ENCODE measurements at places on chromosomes 7 and 10.

GRCh38 chr10:28930514-28931495 is 253.5 kb downstream of the BAMBI start:
- DNase-seq: no peak

- DNase-seq: no peak
Measured at GRCh38 chr10:2885288-2886278, 181.8 kb upstream of the PFKP start.

DNA sequence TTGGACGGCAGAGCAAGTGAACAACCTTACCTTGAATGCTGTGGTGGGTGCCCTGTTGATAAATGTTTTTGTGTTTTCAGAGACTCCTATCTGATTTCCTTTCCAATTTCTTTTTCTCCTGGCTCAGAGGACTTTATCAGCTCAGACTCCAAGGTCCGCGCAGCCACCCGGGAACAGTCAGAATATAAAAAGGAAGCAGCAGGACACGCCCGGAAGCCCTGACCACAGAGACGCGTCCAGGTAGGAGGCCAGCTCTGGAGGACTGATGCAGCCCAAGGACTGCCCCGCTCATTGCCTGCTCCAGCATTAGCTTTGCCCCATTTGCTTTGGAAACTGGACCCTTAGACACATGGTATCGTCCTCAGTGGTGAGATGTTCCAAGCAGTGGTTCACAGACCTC is 61.3 kb downstream of the TACC2 start:
- no peak for DNase-seq

- DNase-seq: no peak
Measured at GRCh38 chr10:113572520-113573290, 19.9 kb downstream of the HABP2 start.

DNA sequence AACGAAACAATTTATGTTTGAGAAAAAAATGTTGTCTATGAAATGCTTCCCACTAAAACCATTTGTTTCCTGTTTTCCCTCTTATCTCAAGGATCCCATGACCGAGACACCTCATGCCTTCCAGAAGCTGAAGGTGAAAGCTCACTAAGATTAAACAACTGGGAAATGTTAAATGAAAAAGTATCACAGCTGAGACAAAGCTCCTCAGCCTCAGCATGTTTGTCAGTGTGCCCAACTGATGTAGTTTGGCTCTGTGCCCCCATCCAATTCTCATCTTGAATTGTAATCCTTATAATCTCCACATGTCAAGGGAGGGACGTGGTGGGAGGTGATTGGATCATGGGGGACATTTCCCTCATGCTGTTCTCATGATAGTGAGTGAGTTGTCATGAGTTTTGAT is 327.3 kb downstream of the HTR7 start:
- DNase-seq: no peak

- no peak for DNase-seq
Measured at GRCh38 chr10:86391236-86391840, 24.7 kb upstream of the GRID1 start.

- DNase-seq: no peak
Measured at GRCh38 chr7:129949292-129950133, 3.2 kb downstream of the UBE2H start.

- no peak for DNase-seq
Measured at GRCh38 chr7:25321424-25321823, 93.1 kb upstream of the NPVF start.

DNA sequence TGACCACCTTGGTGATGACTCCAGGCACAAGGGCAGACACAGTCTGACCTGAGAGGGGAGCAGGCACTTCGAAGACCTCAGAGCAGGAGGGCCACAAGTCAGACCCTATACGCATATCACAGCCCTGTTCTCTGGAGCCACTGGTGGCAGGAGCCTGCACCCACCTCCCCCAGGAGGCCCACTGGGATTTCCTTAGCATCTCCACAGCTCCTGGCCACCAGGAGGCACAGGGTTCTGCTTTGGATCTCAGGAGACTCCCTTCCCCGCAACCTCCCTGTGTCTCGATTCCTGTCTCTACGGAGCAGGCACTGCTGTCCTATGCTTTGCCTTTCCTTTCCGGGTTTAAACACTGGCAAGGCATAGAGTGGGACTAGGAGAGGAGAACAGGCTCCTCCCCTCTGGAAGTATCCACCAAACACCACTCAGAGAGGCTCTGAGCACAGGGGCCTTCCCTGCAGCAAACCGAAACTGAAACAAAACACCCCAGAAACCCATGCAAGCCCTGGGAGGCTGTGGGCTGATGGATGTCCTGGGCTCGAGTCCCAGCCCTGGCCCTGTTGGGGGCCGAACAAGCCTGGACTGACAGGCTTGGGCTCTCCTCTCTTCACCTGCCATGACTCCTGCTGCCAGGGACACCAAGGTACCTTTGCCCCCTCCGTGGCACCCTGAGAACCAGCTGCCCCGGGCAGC is 166.3 kb downstream of the NEURL1 start:
- peak; percentile 72 for DNase-seq

DNA sequence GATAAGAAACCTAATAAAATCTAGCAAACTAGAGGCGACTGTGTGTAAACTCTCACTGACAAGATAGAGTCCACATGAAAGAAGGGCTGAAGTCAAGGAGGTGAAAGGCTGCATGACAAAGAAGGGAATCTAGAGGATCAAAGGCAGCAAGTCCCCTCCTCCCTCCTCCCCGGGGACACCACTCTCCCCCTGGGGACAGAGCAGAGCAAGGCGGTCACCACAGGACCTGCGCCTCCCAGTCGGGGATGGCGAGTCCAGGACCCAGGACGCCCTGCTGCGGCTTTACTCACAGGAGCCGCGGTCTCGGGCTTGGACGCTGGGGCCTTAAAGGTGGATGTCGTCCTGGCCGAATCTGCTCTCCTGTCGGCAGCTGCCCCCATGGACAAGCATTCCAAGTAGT is 22.4 kb downstream of the BRI3 start:
- no peak for DNase-seq

- DNase-seq: no peak
Measured at GRCh38 chr7:37732888-37733287, 49.3 kb downstream of the GPR141 start.

DNA sequence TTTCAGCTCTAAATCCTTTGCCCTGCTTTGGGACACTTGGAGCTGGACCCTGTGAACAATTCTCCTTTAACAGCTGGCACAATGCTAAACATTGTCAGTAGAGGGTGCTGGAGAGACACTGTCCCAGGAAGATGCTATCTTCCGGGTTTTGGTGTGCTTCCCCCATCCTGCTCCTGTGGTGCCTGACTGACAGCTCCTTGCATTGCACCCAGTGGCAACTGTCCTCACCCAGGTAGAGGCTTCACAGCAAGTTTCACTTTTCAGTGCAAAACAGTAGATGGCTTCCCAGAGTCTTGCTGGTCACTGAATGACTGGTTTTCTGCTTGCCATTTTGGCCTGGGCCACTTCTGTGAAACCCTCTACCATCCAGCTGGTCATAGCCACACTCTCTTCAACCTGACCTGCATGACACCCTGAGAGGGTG is 77.3 kb downstream of the CDC14C start:
- no peak for DNase-seq

DNA sequence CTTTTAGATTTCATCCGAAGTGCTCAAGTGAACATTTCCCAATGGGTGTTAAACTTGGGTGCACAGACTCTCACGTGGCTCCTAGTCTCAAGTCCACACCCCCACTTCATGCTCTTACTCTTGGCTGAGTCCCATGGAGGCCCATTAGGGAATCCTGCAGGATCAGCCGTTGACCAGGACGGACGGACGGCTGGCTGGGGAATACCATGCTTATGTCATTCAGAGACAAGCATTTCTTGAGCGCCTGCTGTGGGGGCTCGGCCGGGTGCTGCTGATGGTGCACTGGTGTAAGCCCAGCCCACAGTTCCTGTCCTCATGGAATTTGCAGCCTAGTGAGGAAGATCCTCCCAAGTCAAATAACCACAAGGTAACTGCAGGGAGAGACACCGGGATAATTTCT is 44.7 kb downstream of the PITRM1 start:
- no peak for DNase-seq

GRCh38 chr7:120190109-120190508 is 82.9 kb upstream of the KCND2 start:
- no peak for DNase-seq

- DNase-seq: no peak
Measured at GRCh38 chr10:129614341-129614740, 147.3 kb downstream of the MGMT start.

All from NCI-H2029 (cell line).